ENCODE measurements at places on chromosomes 11 and 22. TPM values are rescaled to one million over a fixed set of nuclear protein-coding genes. Genes with fewer than 3 reads are reported as not detected.

- DNase-seq: no peak
Measured at GRCh38 chr11:34331736-34332135, 26.1 kb downstream of the ABTB2 start.

- DNase-seq: no peak
Measured at GRCh38 chr11:96326959-96327358, 16.0 kb downstream of the MAML2 start.

- no peak for DNase-seq
Measured at GRCh38 chr11:47415091-47415854, 6.9 kb downstream of the SLC39A13 start.

DNA sequence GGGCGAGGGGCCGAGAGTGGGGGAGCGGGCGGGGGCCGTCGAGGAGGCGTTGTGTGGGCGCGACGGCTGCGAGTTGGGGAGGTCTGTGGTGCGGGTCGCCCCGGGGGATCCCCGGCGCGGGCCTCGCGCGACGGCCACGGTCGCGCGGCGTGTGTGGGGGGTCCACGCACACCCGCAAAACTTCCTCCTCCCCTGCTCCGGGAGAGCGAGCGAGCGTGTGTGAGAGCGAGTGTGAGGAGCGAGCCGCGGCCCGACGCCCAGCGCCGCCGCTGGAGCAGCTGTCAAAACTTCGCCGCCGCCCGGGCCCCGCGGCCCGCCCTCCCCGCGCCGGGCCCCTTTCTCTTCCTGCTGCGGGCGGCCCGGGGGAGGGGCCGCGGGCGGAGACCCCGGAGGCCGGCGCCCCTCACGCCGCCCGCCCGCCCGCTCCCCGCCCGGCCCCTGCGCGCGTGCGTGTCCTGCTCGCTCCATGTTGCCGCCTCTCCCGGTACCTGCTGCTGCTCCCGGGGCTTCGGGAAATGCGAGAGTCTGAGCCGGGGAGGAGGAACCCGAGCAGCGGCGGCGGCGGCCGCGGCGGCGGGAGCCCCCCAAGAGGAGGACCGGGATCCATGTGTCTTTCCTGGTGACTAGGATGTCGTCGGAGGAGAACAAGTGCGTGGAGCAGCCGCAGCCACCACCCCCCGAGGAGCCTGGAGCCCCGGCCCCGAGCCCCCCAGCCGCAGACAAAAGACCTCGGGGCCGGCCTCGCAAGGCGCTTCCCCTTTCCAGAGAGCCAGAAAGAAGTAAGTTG, 9.0 kb upstream of the CCT8L2 start:
- no peak for DNase-seq

- no peak for DNase-seq
Measured at GRCh38 chr11:104678408-104678807, 219.9 kb downstream of the CASP12 start.

DNA sequence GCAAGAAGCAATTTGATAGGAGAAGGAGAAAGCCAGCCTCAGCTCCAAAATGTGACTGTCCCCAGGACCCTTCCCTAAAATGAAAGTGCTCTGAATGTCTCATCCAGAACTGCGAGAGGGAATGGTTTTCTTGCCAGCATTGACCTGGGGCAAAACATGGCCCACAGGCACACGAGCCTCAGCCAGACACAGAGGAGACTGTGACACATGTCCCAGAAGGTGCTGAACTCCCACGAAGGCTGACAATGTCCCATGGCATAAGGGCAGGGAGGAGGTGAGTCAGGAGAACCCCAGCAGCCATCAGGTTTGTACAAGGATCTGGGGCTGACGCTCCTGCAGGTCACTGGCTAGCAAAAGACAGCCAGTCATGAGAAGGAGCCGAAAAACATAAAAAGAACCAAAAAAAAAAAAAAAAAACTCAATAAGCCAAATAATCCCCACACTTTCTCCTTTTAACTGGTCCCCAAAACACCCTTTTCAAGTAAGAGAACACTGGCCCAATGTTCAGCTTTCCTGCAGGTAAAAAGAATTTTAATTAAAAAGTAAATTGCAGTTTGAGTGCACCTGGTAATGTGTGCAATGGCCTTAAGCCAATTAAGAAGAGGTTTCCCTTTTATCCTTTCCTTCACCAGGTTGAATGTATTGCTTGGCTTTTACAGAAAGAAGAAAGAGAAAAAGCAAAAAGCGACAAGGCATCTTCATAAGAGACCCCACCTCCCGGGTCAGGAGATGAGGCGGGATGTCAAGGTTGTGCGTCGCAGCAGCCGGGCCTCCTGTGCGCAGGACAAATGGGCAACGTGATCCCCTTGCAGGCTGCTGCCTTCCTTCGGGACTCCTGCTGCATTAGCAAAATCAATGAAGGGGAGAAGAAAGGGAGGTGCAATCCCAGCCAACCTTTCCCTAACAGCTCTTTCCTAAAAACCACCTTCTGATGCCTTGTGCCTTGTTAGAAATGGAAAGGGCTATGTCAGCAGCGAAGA, 43.6 kb downstream of the GALNT18 start:
- DNase-seq: no peak

DNA sequence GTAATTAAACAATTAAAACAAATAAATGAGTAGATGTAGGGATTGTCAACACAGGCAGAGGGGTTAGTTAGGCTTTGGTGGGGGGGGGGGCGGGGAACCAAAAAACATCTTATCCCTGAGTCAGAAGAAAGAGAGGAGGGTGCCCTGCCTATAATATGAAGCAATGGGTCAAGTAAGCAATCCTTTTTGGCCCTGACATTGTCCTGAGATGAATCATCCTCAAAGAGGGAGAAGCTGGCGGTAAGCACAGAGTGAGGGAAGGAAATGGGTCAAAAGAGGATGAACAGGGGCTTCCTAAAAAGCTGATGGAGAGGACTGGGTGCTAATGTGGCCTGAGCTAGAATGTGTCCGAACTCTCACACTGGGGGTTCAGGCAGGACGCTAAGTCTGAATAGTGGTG, 4.7 kb downstream of the OLFML1 start:
- no peak for DNase-seq

DNA sequence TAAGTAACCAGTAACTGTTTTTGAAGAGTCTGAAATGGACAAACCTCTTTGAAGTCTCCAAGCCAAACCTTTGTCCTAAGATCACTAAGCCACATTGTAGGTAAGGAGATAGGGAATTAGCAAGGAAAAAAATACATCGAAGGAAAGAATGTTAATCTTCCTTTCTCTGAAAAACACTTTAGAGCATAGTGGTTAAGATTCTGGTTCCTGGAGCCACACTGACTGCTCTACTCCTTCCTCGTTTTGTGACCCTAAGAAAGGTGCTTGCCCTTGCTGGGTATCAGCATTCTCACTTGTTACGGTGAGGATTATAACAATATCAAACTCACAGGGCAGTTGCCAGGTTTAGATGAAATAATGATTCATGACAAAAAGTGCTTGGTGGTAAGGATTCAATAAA, 104.0 kb downstream of the SIK3 start:
- DNase-seq: no peak

GRCh38 chr11:47863189-47863897, 15.2 kb upstream of the NUP160 start:
- no peak for DNase-seq

- no peak for DNase-seq
Measured at GRCh38 chr11:120500414-120501071, 11.0 kb upstream of the GRIK4 start.

GRCh38 chr11:58928107-58928499, 11.2 kb upstream of the GLYATL1 start:
- no peak for DNase-seq

DNA sequence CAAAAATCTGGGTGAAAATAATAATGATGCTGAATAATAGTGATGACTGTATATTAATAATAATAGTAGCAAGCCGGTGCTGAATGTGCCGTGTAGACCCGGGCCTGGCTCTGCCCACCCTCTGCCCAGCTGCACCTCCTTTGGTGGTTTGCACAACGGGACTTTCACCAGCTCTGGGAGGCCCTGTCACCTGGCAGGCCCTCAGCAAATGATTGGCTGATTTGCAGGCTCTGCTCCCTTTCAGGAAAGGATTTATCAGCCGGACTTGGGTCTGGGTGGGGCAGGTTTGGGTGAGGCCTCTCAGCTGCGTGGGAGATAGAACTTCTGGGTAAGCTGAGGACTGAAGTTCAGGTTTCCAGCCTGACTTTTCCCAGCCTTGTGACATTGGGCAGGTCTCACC, 21.4 kb downstream of the KIAA1671 start:
- no peak for DNase-seq

GRCh38 chr11:117966908-117967307, 19.3 kb upstream of the IL10RA start:
- DNase-seq: no peak

The PHOX2A gene
- polyA plus RNA-seq: not detected

The MMP26 gene
- polyA plus RNA-seq: 0.27 TPM

The SLC22A8 gene
- polyA plus RNA-seq: 51.0 TPM

The ALX4 gene
- 0.20 TPM for polyA plus RNA-seq

The C22orf31 gene
- 1.5 TPM for polyA plus RNA-seq

The DCUN1D5 gene
- 38.5 TPM for polyA plus RNA-seq

The ZNF215 gene
- polyA plus RNA-seq: 4.6 TPM

The NXPE2 gene
- polyA plus RNA-seq: 0.42 TPM
